ENCODE measurements at places on chromosomes 3 and 15.

GRCh38 chr15:72472992-72473610 lies 1.0 kb upstream of the ARIH1 start:
- no peak for DNase-seq

GRCh38 chr3:45204136-45204535 lies 22.0 kb downstream of the TMEM158 start:
- no peak for DNase-seq

GRCh38 chr3:5231074-5231473 lies 43.6 kb downstream of the EDEM1 start:
- DNase-seq: no peak

DNA sequence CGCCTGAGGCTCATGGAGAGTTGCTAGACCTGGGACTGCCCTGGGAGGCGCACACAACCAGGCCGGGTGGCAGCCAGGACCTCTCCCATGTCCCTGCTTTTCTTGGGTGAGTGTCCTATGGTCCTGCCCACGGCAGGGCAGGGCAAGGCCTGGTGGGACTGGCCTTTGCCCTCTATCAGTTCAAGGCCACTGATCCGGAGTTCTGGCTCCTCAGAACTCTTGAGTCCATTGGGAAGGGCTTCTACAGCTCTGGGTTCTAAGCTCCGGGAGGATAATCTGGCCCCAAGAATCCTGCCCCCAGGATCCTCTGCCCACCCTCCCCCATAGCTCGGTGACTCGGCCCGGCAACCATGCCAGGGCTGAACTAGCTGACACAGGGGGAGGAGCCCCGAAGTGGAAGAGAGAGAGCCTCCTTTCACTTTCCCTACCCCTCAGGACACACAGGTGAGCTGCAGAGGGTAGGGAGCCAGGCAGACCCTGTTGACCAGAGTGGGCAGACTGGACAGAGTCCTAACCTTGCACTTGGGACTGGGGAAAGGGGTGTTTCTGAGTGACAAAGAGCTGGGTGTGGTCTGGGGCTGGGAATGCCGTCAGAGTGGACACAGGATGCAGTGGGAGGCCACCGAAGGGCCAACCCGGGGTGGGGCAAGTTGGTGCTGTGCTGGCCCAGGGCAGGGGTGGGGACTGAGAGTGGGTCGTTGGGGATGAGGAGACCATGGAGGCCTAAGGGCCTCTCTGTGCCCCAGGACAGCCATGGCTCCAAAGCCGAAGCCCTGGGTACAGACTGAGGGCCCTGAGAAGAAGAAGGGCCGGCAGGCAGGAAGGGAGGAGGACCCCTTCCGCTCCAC lies 664 bp downstream of the PARP3 start:
- DNase-seq: peak; percentile 33

GRCh38 chr3:100270215-100270583 lies 9.4 kb downstream of the TBC1D23 start:
- no peak for DNase-seq

- DNase-seq: no peak
Observed at GRCh38 chr3:54527953-54528352, 399.9 kb downstream of the LRTM1 start.

DNA sequence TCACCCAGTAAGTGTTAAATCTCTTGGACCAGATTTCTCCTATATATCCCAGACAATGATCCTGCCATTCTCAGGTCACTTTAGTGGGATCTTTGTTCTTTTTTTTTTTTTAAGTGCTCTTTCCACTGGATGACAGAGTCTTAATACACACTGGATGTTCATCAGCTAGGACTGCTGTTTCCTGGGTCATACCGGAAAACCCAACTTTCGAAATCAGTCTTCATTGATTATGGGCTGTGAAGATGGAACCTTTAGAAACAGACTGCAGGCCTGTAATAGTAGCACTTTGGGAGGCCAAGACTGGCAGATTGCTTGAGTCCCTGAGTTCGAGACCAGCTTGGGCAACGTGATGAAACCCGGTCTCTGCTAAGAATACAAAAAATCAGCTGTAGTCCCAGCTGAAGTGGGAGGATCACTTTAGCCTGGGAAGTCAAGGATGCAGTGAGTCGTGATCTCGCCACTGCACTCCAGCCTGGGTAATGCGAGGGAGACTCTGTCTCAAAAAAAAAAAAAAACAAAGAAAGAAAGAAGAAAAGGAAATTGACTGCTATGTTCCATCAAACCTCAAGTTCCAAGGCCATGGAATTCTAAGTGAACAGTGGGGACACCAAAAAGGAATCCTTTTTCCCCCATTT lies 2.3 kb downstream of the EOGT start:
- no peak for DNase-seq

Data from T-cell (primary cell).